Thymus (tissue), 14 donors: ENCODE measurements at places on chromosomes 2 and 18.

GRCh38 chr2:150060341-150060740 lies 427.1 kb downstream of the RND3 start:
- DNase-seq, result no peak

DNA sequence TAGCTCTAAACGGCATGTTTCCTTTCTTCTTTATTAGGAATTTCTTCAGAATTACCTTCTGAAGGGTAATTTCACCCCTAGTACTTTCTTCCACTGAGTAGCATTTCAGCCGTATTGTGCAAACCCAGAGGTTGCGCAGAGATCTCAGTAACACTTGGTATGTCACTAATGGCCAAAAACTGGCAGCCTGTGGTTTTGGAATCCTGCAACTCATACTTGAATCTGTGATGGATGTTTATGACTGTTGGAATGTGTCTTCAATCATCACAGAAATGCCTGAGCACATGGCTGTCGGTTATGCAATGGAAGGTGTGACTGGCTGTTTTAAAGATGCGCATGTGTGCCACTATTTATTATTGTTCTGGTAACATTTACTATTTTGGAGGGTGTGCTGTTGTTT lies 100.0 kb downstream of the COLEC12 start:
- no peak for DNase-seq

DNA sequence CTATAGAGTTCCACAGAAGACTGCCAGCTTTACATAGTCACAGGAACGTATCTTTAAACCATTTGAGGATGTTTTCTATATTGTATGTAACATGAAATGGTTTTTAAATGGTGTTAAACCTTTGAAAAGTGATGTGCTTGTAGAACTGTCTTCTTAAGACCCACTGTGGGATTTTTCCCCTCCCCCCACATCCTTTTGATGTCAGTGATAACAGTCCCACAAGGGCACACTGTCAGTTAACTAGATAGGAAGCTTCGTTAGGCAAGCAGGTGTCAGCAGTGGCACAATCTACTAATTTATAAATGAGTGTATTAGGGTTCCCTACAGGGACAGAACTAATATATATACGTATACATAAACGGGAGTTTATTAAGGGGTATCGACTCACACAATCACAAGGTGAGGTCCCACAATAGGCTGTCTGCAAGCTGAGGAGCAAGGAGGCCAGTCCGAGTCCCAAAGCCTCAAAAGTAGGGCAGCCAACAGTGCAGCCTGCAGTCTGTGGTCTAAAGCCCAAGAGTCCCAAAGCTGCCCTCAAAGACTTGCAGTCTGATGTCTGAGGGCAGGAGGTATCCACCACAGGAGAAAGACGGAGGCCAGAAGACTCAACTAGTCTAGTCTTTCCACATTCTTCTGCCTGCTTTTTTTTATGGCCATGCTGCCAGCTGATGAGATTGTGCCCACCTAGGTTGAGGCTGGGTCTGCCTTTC lies 23.8 kb upstream of the HNRNPLL start:
- peak; percentile 82 for DNase-seq

DNA sequence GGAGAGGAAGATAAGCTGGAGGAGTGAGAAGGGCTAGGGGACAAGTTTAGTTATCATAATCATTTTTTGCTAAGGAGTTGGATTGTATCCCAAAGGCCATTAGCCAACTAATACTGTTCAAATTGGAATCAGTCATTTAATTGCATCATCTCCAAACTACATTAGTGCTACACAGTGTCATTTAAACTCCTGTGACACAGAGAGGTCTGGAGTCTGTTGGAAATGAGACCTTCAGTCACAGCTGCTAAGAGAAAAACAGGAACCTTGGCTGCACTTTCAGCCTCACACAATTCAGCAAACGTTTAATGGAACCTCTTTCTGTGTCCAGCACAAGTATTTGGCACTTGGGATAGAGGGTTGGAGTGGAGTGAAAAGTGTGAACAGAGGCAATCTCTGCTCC lies 175.5 kb upstream of the MGAT5 start:
- DNase-seq, result no peak

DNA sequence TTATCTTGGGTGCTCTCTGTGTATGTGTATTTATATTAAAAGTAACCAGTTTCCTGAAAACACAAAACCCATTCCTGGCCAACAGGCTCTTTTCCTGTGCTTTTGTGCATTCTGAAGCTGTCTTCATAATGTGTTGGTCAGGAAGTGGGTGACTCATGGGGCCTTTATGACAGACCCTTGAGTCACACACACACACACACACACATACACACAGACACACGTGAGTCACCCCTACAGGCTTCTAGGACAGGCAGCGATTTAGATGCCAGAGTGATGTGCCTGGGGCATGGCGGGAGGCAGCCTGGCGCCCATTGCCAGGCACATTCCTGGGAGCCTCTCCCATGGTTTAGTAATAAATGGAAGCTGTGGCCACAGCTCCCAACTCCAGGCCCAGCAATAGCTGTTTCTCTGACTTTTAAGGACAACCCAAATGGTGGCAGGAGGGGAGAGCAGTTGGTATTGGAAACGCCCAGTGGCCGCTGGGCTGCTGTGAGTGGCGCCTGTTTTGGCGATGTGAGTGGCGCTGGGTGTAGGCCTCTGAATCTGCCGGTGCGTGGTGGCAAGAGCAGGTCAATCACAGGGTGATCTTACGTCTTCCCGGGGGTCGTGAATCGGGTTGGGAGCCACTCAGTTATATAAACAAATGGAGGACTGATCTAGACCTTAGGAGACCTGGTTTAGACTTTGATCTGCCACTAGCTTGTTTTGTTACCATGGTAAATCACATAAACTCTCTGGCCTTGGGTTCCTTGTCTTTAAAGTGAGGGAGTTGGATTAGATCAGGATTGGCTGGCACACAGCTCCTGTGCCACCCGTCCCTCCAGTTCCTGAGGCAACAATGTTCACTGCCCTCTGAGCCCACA lies 150.7 kb upstream of the DLX2 start:
- DNase-seq, result peak; percentile 31

DNA sequence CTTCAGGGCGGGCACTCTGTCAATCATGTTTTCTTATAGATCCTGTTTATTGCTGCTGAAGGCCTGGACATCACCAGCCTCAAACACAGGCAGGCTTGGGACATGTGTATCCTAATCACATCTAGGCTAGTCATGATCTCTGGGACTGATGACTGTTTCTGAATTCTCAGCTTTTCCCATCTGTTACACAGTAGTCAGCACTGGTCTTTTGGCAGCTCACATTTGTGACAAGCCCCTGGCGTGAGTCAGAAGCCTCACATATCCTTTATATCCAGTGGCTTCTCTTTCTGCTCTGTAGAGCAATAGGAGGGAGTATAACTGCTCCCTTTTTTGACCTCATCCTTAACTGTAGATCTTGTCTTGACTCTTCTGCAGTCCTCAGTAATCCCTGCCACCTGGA lies 4.5 kb downstream of the SEMA4F start:
- no peak for DNase-seq

DNA sequence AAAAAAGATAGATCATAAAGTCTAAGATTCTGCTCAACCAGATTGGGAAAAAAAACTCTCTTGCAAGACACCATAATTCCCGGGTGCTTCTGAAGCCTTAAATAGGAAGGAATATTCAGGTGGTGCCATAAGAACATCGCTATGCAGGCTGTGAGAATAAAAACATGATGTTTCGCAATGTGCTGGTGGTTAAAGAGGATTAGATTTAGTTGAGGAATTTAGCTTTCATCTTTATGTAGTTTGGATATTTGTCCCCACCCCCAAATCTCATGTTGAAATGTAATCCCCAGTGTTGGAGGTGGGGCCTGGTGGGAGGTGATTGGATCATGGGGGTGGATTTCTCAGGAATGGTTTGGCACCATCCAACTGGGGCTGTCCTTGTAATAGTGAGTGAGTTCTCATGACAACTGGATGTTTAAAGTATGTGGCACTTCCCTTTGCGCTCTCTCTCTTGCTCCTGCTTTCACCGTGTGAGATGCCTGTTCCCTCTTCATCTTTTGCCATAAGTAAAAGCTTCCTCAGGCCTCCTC lies 132.2 kb downstream of the AKAIN1 start:
- DNase-seq, result no peak

GRCh38 chr2:120345608-120346007 lies 328 bp upstream of the INHBB start:
- DNase-seq, result no peak

DNA sequence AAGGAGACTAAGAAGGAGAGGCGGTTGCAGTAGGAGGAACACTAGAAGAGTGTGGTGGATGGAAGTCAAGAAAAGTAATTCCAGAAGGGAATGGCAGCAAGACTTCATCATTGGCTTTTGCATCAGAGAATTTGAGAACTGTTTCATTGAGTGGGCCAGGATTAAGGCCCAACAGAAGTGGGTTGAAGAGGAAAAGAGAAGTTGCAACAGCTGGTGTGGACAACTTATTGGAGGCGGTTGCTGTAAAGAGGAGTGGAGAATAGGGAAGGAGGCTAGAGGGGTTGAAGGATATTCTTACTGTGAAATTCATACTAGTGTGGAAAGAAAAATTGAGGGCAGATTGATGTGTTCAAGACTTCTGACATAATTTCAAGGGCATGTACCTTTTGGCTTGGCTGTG lies 168.7 kb upstream of the FN1 start:
- DNase-seq, result no peak

- DNase-seq, result no peak
Measured at GRCh38 chr2:149330127-149331022, at the start of gene LYPD6. LYPD6 (plus strand) TSS chr2:149330587; CDS start chr2:149437709, 107,122 bp downstream.

DNA sequence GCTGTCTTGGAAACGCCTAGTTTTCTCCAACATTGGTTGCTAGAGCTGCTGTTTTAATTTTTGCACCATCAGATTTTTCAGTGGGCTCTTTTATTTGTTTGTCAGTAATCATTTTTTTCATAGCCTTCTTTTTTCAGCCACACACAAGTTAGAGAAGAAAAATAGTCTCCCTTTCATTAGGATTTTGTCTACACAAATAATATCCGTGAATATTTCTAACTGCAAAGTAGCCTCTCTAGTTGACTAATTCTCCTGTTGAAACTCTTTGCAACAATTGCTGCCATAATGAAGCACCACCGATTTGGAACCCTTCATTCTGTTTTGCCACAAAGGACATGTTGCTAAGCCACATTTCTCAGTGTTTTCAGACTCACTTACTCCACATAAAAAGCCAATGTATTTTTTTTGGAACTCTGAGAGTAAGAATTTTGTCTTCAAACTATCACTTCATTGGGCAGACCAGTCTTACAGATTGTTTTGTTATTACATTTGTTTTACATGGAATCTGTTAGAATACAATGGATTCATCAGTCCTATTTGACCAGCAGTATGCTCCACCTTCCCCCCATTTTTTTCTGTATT lies 9.6 kb downstream of the KCNJ3 start:
- DNase-seq, result no peak

DNA sequence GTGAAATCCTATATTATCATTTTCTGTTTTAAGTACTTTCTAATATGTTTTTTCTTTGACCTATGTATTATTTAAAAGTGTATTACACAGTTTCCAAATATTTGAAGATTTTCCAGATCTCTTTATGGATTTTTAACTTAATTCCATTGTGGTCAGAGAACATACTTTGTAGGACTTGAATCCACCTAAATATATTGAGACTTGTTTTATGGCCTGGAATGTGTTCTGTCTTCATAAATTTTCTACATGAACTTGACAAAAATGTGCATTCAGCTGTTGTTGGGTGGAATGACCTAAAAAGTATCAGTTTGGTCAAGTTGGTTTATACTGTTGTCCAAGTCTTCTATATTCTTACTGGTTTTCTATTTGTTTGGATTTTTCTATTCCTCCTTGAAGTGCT lies 33.8 kb upstream of the TMEM247 start:
- DNase-seq, result no peak

DNA sequence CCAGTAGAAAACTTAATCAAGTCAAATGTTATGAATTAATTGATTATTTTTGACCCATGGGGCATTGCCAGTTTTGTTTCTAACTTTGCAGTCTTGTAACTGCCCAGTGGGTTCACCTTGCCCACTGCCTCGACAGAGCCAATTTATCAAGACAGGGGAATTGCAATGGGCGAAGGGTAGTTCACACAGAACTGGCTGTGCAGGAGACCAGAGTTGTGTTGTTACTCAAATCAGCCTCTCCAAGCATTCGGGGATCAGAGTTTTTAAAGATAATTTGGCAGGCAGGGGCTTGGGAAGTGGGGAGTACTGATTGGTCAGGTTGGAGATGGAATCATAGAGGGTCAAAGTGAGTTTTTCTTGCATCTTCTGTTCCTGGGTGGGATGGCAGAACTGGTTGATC lies 168.5 kb upstream of the COPS8 start:
- DNase-seq, result no peak

DNA sequence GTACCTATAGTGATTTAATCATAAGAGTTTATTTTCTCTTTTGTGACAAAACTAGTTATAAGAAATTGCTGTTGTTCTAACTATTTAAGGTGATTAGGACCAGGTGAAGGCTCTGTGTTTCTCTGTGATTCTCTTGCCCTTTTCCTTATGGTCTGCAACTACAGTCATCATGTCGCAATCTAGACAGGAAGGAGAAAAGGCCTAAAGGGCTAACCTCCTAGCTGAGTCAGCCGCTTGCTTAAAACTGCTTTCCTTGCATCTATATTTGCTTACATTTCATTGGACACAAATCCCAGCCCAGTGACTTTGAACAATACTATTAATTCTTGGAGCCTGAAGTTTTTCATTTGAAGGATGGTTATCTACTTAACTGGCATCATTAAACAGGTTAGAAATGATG lies 93.1 kb downstream of the PIK3C3 start:
- no peak for DNase-seq

- DNase-seq, result no peak
Measured at GRCh38 chr2:74009577-74009976, 24.9 kb downstream of the TET3 start.

DNA sequence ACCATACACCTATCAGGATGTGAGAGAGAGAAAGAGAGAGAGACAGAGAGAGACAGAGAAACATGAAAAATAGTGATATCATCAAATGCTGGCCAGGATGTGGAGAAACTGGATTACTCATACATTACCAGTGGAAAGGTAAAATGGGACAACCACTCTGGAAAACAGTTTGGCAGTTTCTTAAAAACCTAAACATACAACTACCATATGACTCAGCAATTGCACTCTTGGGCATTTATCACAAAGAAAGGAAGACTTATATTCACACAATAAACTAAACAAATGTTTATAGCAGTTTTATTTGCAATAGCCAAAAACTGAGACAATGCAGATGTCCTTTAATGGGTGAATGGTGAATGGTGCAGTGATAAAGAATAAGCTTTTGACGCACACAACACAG lies 29.1 kb downstream of the SLC4A3 start:
- no peak for DNase-seq

- DNase-seq, result no peak
Measured at GRCh38 chr2:55051026-55051866, 995 bp upstream of the RTN4 start.

DNA sequence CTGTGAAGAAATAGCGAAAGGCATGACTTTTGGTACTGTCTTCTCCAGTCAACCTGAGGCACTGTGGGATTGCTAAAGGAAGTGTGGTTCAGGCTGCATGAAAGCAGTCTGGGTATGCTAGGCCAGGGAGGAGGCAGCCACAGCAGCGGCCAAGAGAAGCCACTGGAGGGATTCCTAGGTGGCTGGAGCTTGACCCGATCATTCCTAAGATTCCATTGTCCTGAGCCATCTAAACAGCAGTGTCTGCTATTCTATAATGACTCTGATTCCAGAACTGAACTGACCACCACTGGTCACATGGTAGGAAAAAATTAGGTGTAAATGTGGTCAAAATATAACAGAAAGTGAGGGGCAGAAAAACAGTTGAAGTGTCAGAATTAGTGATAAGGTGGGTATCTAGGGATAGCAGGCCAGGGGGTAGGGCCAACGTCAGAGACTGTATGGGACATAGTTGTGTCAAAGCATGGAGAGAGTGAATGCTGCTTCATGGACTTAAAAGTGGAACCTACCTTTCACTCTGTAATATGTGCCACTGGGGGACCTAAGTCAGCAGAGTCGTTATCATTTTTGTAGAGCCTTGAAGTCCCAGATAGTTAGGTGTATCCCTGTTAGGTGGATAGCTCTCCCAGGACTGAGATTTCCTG lies 204.6 kb downstream of the CTNNA2 start:
- DNase-seq, result no peak
